ENCODE measurements at places on chromosomes 3 and 15.

- no peak for DNase-seq
These were observed 39.6 kb upstream of the ITGA11 start for GRCh38 chr15:68471541-68471940.

DNA sequence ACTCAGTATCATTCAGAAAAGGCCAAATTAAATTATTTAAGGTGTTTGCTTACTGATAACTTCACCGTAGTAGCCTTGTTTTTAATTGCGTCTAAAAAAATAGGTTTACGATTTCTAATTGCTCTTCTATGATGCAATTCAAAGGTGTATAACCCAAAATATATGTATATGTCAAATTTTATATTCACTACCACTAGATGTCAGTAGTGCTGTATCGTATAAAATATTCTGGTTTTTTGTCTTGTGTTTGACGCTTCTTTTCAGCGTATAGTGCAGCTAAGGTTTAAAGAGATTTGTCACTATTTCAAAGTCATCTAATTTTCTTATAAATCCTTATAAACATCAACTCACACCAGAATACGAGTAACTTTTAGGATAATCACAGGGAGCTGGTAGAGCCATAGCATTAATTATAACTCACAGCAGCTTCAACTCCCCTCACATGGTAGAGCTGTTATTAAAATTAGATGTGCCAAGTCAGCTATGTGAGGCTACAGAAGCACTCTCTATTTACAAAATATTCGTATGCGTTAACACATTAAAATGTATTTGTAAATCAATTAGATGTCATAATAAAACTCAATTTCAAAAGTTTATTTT lies 3.5 kb downstream of the PFN2 start:
- no peak for DNase-seq

- no peak for DNase-seq
These were observed 120.0 kb upstream of the SNTN start for GRCh38 chr3:63532521-63532920.

- DNase-seq = no peak
These were observed 115.6 kb downstream of the RFX7 start for GRCh38 chr15:56128081-56128480.

DNA sequence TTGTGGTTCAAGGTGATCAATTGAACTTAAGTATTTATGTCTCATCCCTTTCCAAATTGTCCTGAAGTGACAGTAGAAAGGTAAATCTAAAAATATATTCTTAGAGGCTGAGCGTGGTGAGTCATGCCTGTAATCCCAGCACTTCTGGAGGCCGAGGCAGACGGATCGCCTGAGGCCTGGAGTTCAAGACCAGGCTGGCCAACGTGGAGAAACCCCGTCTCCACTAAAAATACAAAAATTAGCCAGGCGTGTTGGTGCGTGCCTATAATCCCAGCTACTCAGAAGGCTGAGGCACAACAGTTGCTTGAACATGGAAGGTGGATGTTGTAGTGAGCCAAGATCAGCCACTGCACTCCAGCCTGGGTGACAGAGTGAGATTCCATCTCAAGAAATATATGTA lies 226.6 kb downstream of the DPH6 start:
- no peak for DNase-seq

DNA sequence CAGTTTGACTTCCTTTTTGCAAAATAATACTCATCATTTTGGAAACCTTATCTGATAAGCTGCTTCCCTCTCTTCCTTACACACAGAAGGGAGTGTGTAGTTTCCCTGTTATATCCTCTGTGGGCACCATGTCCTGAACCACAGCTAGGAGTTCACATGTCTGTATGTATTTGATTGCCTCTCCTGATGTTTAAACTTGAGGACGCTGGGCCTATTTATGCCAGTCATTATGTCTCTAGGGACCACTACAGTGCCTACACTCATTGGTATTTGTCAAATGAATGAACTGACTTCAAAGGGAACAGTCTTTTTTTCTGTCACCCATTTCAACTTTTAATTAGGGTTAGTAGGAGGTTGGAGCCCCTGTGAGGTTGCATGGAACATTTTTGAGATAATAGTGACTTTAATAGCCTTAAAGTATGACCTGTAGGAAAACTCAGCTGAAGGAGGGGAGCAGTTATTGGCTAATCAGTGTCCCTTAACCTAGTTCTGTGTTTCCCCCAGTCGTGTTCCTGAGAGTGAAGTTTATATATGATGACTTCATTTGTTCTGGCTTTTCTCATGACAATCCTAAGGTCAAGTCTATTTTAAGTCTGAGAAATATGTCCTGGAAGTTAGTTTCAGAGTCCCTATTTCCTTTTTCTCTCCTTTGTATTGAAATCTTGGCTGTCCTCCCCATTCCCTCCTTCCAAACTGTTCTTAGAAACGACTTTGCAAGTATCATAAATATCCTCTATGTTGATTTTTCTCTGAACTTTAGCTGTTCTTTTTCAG lies 28.9 kb downstream of the PDE8A start:
- DNase-seq = no peak

- no peak for DNase-seq
These were observed 23.1 kb downstream of the TP53BP1 start for GRCh38 chr15:43469867-43470266.

DNA sequence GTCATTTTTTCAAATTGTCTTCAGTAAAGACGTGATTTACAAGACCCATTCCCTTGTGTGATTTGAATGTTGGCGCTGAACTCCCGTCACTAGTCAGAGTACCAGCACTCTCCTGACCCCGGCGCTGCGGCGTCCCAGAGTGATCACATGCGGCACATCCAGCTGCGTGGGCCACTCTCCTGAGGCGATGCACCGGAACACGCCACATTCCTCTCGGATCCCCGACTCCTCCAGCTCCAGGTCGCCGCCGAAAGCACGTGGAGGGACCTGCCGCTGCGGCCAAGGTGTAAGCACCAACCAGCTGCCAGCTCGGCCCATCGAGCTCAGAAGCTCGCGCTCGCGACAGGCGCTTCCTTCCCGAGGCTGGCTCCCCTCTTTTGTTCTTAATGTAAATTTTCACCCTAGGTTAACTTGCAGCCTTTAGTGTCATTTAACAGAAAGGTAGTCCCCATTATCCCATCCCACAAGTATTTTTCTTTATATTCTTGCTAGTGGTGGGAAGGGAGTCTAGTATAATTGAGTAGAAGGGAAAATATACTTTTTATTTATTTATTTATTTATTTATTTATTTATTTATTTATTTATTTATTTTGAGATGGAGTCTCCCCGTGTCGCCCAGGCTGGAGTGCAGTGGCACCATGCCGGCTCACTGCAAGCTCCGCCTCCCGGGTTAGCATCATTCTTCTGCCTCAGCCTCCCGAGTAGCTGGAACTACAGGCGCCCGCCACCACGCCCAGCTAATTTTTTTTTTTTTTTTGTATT lies 61.7 kb upstream of the VGLL3 start:
- DNase-seq = no peak

DNA sequence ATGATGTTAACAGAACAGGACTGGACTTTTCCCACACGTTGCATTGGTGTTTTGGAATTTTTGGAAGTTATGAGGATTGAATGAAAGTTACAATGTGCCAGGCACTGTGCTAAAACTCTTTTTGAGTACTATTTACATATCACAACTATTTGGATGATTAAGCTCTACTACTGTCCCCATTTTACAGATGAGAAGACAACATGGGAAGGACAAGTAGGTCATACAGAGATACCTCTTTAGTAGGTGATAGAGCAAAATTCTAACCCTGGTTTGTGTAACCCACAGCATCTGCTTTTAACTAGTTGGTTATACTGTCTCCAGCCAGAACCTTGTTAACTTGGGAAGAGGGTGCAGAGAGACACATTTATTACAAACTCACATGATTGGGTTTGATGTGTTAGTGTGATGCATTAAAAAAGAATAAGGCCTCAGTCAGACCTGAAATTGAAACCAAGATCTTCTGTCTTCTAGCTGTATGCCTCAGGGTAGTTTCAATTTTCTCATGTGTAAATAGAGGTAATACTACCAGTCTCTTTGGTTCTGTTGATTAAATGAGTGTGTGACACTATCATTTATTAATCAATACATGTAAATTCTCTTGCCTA lies 1.4 kb downstream of the NDUFB4 start:
- no peak for DNase-seq

DNA sequence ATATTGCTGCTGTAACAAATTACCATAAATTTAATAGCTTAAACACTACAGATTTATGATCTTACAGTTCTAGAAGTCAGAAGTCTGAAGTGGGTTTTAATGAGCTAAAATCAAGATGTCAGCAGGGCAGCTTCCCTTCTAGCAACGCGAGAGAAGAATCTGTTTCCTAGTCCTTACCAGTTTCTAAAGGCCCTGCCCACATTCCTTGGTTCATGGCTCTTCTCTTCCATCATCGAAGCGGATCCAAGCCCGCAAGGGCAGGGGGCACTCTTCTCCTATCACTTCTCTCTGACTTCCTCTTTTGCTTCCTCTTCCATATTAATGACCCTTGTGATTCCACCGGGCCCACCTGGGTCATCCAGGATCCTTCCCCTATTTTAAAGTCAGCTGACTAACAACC lies 16.1 kb downstream of the MINDY4B start:
- no peak for DNase-seq

- DNase-seq = no peak
These were observed 2.8 kb downstream of the SHISA5 start for GRCh38 chr3:48501196-48501595.

GRCh38 chr3:32106929-32107362 lies 526 bp downstream of the GPD1L start:
- DNase-seq = no peak

DNA sequence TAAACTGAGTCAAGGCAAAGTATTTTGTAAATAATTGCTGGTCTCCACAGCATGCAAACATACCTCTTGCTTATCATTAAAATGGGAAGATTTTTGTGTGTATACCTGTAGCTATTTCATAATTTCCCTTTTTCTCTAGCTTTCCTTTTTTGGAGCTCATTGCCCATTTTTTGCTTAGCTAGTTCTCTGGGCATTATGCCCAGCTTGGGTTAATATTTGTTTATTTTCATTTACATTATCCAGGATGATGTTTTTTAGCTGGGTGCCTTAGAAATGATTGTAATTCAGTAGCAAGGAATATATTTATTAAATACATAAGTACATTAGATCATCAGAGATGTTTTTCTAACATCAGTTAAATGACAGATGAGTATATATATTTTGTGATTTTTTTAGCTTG lies 1271.7 kb upstream of the GBE1 start:
- no peak for DNase-seq

- no peak for DNase-seq
These were observed 25.3 kb upstream of the STRIT1 start for GRCh38 chr3:155318740-155319139.

DNA sequence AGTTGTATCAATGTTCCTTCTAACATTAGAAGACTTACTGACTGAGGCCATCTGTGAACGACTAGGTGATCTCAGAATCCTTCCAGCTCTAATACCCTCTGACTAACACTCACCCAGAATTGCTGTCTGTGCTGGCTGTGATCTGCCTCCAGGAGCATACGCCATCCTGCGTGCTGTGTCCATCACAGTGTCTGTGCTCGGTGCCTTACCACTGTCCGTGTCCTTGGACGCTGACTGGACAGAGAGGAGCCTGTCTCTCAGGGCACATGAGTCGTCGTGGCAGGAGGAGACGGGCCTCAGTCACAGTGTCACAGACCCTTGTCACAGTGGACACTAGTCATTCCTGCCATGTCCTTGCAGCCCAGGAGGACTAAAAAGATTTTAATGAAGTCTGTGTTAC lies 83.1 kb downstream of the LMLN start:
- DNase-seq = no peak

DNA sequence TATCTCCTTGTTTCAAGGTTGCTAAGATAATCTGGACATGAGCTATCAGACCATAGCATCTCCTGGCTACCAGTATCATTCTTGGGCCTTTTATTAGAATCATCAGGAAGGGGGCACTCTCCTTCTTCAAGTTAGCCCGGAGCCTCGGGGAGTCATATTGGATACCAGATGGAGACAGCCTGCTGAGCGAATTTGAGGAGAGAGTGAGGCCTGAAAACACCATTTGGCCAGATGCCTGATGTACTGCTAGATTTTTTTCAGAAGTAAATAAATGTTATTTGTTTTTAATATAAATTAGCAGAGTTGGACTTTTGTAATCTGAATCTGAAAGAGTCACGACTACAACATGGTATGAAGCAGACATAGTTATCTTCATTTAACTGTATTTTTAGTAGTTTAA lies 848.6 kb downstream of the IGSF11 start:
- DNase-seq = no peak

DNA sequence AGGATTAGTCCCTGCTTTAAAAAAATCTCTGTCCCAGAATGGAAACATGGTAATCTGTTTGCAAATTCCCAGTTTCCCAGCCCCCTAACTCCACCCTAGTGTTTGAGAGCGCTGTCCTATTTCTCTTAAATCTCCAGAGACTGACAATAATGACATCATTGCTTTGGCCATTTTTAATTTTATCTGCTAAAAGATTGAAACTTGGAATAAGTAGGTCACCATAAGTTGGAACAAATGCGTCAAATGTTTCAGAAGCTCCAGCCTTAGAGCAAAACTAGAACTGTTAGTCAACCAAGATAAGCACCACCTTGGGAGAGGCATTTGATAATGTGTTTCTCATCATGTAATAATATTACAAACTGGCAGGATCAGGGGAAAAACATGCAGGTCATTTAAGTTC lies 25.7 kb upstream of the MB21D2 start:
- no peak for DNase-seq

Measured in stimulated activated CD8-positive, alpha-beta memory T cell treated with anti-CD3 and anti-CD28 coated beads, Interleukin-2, amount 100 ng/mL, for 1 hour (primary cell).